Large intestine (tissue), 12 donors: ENCODE measurements at places on chromosomes 3 and 15.

DNA sequence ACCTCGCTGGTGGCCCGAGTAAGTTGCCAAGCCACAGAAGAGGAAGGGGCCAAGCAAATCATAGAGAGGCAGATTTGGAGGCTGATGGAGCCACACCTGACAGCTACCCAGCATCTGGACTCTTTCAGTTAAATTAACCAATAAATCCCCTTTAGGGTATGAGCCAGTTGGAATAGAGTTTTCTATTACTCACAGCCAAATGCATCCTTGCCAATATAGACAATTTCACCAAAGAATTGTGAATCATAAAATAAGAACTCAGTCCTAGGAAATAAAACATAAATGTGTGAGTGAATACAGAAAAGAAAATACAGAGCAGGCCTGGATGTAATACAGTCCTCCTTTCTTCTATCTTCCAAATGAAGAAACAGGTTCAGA is 161.6 kb upstream of the ANKRD28 start:
- DNase-seq, result no peak

GRCh38 chr3:70400194-70400593 is 87.8 kb upstream of the MDFIC2 start:
- DNase-seq, result no peak

GRCh38 chr15:58740436-58740835 is 9.1 kb downstream of the ADAM10 start:
- no peak for DNase-seq

DNA sequence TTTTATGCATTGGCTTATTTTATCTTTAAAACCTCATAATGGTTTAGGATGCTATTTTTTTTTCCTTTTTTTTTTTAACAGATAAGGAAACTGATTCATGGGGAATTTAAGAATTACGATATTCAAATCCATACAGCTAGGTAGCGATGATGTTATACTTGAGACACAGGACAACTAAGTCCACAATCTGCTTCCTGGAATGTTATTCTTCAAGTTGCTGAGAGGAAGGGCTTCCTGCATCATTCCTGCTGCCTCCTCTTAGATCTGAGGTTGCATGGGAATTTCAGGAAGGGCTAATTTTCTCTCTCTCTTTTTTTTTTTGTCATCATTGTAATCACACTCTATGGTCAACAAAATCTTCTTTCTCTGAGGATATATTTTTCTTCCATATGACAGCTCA is 595.5 kb downstream of the GRM7 start:
- DNase-seq, result no peak

DNA sequence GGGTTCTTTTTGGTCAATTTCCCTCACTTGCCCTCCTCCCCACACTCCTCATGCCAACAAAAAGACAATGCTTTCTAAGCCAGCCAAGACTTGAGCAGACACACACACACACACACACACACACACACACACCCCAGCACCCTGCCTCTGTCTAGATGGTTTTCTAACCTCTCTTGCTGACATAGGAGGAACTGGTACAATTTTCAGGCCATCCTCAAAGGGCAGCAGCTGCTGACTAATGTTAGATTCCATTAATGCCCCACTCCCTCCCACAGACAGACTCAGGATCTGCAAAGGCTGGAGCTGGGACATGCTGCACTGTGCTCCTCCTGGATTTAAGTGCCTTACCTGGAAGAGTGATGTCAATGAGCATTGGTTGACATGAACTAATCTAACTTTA is 438.4 kb downstream of the OCA2 start:
- DNase-seq, result no peak

GRCh38 chr15:73934281-73934680 is 8.0 kb downstream of the LOXL1 start:
- no peak for DNase-seq
